ENCODE measurements at places on chromosomes 2 and 18.

DNA sequence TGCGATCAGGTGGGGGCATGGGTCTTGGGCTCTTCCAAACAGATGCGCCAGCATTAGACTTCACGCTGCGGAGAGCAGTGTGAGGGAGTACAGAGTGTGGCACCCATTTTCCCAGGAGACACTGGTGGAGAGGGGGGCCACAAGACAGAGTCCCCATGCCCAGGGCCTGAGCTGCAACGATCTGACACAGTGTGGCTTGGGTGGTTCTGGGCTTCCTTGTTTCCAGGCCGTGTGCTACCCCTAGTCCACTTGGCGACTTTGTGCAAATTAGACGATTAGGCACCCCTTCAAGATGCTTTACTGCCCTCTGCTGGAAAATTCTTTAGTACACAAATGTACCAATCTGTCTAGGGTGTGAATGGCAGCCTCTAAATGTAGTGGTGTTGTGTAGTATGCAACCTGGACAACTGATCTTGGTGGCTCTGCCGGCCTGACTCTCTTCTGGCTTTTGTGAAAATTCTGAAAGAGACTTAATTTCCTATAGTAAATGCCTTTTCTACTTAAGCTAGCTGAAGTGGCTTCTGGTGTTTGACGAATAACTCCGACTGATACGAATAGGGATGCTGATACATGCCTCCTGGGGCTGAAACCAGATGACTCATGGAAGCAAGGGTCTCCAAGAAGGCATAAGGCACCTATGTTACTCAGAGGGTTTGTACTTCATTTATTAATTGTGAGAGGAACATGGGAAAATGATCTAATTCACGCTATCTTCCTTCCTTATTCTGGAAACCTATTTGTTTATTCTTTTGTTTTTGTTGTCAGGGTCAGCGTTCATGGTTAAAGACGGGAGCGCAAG lies 92.3 kb upstream of the SMAD2 start:
- no peak for DNase-seq

GRCh38 chr2:197915548-197916265 lies 111.3 kb downstream of the PLCL1 start:
- DNase-seq: no peak

GRCh38 chr2:219399716-219400478 lies 12.2 kb upstream of the DNPEP start:
- no peak for DNase-seq

DNA sequence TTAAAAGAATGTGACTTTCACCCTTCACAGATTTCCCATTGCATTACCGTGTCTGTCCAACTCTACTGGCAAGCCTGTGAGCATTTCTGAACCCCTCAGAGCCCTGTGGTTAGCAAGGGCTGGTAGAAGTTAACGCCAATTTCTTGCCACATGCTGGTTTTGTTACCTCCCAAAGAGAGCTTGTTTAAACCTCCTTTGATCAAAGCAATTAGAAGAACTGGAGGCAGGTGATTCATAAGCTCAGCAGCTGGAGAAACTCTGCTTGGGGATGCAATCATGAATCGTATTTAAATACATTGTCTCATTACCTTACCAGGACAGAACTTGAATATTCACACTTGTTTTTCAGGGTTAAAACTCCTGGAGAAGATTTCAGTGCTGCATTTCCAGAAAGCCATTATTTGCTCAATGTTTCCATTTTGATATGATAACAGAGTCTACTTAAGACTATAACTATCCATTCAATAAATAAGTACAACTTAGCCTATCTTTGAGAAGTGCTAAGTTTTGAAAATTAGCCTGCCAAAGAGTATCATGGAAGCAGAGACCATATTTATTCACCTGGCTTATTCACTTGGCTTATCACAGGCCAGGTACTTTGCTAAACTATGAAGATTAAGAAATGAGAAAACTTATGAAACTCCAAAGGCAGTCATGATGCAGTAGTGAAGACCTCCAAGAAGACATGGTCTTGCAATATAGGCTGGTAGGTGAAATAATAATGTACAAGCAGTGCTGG lies 292.8 kb downstream of the INSIG2 start:
- DNase-seq: no peak

DNA sequence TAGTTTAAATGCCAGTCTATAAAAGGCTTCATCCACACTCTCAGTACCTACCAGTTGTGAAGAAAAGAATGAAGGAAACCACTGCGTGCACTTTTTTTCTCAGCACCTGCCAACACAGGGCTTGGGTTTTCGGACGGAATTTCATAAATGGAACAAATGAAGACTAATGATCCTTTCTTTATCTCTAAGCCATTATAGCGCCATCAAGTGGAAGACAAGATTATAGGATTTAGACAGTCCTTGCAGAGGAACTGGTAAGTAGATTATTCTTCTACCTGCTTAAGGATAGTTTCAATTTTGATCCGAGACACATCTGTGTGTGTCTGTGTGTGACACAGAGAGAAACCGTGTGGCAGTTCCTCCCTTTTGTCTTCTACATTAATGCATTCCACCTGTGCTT lies 245.6 kb downstream of the NRXN1 start:
- DNase-seq: no peak

DNA sequence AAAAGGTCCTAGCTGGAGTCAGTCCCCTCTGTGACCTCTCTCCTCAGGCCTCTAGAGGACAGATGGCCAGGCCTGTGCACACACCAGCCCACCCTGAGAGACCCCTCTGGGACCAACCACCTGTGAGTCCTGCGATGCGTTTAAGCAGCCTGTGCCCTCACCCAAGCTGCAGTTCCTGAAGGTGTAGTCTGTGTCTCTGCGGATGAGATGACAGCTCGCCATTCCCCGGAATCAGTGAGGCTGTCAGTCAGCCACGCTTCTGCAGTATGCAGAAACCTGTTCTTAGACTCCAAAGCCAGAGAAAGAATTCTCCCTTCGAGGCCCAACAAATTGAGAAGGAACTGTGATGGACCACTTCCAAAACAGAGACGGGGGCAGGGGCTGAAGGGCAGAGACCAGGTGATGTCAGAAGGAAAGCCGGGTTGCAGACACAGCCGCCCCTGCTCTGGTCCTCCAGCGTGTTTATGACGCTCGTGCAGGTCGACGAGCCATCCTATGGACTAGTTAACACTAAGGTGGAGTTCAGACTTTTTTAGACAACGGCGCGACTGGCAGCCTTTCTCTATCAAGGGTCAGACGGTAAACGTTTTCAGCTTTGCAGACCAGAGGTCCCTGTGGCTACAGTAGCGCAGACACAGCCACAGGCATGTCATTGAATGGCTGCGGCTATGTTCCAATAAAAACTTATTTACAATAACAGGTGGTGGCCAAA lies 10.2 kb downstream of the MTERF4 start:
- DNase-seq: no peak

DNA sequence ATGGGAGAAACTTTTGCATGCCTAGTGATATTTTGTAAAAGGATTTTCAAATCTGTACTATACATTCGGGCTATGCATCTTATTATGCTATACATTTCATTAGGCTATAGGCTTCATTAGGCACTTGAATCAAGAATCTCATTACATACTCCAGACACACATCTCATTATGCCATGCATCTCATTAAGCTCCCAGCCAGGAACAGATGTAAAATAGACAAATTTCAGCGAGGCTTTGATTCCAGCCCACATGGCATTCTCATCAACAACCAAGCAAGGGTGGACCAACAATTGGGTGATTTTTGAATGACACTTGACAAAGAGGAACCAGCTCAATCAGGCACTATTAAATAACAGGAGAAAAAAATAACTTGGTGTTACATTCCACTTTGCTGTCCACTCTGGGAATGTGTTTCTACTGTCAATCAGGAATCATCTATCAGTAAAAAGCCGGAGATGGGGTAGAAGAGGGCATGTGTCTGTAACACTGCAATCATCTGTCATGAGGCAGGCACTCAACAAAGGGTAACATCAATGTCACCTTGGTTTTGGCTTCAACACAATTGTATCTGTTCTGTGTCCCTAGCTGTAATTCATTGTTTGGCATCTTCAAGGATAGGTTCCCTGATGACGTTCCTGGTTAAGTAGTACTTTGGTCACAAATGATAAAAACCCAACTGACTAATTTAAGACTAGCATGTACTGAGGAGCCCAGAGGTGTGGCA lies 498.6 kb downstream of the EPHA4 start:
- no peak for DNase-seq

Measured in stimulated activated naive CD8-positive, alpha-beta T cell treated with anti-CD3 and anti-CD28 coated beads, Interleukin-15, amount 100 ng/mL, for 72 hours (primary cell).